ENCODE measurements at places on chromosomes 16 and 17.

- DNase-seq, result no peak
Measured at GRCh38 chr17:35374766-35375344, 1.4 kb upstream of the SLFN11 start.

GRCh38 chr17:13888056-13888609 is 181.2 kb upstream of the COX10 start:
- DNase-seq, result no peak

DNA sequence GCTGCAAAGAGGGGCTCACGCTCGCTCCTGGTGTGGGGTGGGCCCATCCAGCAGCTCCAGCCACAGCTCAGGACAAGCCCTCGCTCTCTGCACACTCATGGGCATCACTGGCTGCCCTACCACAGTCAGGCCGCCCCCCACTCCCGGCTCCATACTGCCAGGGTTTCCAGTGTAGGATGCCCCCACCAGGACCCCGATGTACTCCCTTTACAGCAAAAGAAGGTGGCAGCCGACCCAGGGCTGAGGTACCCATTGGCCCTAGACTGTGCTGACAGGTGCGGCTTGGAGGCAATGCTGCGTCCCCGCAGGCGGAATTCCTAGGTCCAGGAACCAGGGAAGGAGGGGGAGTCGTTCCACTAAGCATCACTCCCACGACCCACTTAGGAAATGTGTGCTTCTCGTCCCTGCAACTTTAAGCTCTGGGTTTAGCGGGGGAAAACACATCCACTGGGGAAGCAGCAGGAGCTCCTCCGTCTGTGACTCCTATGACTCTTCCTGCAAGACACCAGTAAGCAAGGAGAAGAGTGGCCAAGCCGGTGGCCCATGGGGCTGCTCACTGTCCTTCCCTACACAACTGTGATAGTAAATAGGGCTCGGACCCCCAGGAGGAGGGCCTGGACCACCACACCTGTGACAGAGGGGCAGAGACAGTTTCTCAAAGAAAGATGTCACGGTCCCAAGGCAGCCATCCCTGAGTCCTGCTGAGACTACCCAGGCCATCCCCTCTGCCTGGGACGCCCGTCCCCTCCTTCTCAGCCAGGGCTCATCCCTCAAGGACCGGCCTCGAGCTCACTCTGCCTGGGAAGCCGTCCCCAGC is 13.1 kb downstream of the CORO7 start:
- DNase-seq, result no peak

GRCh38 chr16:19948186-19949104 is 63.8 kb upstream of the GPRC5B start:
- DNase-seq, result no peak

DNA sequence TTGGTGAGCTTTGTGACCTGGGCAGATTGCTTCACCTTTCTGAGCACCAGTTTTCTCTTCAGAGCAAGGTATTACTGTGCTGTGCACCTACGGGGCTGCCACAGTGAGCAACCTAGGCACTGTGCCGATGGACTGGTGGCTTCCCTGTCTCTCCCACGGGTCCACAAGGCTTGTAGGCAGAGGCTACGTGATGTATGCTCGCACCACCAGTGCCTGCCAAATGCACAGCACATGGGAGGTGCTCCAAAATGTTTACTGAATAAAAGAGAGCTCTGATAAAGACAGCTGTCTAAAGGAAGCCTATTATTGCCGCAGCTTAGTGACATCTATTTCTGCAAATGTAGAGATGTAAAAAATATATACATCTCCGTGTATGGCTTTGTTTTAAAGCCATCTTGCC is 139.2 kb downstream of the CDK5R1 start:
- DNase-seq, result no peak

- DNase-seq, result no peak
Measured at GRCh38 chr17:62637809-62638208, 10.3 kb downstream of the MRC2 start.

DNA sequence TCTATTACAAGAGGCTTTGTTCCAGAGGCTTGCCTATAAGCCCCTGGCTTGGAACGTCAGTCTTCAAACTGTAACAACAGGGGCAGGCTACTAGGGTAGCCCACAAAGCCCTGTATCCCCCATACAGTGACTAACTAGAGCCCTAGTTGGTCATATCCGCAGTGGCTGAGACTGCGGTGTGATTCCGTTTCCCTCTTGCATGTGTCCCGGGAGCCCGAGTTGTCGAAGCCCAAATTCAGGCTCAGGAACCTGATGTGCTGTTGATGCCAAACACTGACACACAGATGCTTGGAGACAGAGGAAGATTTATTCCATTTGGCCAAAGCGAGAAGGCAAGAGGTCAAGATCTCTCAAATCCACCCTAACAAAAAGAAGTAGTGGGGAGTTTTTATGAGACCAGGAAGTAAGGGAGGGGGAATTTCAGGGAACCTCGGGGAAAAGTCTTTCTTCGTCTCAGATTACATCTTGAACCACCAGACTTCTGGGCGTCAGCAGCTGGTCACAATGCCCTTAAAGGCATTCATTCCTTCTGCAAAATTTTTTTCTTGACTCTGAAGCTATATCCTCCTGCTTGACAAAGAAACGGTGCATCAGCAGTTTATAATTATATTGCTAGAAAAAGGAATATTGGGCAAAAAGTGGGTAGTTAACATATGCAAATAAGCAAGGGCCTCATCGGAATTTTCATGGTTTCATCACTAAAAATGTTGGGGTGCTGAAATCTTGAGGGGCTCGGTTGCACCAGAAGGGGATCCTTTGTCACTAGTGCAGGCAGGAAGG is 879 bp downstream of the SLFN5 start:
- peak; percentile 71 for DNase-seq

DNA sequence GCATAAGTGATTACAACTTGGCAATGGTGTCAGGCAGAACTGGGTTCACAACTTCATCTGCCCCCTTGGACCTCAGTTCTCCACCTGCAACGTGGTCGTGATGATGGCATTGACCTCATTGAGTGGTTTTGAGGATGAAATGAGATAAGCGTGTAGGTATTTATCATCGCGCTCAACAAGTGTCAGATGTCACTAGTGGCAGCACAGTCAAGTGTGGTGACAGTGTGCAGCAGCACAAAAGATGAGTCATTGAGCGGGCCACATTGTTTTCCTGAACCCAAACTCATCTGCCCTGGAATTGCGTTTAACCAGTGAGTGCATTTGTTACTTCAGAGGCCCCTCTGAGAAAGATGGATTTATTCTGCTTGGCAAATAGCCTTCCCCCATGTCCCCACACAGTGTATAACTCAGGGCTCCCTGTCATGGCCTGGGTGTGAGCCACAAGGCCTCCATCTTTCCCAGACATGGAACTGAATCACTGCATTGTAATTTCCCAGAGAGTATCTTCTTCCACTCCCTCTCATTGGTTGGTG is 20.9 kb downstream of the IRX3 start:
- no peak for DNase-seq

DNA sequence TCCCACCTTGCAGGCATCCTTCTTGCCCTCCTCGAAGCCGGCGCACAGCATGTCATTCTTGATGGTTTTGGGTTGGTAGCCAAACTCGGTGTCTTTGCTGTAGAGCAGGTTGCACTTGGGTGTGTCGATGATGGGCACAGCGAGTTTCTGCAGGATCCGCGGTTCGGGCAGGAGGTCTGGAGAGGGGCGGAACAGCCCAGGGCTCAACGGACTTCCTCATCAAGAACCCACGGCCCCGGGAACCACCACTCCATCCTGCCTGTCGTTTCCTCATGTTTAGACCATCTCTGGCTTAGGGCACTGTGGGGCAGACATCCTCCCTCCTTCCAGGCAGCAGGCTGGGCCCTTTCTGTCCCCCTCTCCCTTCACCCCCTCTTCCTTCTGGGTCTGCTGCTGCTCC is 6.5 kb downstream of the PRSS27 start:
- DNase-seq, result no peak

DNA sequence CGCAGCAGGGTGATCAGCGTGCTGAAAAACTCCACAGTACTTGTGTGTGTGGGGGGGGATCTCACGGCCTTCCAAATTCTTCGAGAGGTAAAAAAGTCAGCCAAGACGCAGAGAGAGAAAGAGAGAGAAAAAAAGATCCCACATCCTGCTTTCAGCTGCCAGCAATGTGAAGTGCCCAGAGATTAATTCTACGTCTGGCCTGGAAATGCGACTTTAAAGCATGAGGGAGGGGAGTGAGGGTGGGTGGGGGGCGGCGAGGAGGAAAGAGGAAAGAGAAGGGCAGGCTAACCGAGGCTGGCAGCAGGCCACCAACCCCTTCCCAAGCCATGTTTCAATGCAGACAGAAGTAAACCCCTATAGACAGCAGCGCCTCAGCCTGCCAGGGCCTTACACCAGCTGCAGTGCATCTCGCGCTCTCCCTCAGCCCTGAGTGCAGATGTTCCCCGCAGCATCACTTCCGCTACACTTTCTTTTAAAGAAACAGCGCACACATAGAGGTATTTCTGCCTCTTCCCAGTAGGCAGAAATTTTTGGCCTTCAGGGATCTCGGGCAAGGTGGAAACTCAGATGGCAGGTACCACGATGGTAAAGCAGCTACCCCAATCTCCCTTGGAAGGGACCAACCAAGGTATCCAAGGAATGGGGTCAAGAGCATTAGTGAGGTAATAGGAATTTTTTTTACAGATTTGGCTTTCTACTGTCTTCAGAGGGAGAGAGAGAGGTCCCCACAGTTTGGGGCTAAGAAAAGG is 87.8 kb downstream of the SMG6 start:
- DNase-seq, result peak; percentile 79

GRCh38 chr16:81273223-81273950 is 34.9 kb downstream of the BCO1 start:
- no peak for DNase-seq

Data from activated CD4-positive, alpha-beta memory T cell treated with anti-CD3 and anti-CD28 coated beads, Interleukin-2, amount 10 ng/mL, durations not matched to agents 7 days and 5 days (primary cell).